GM23248 (cell line): ENCODE measurements at places on chromosomes 3 and 15.
A peak's percentile ranks its signal among the peaks of the same experiment; 100 is the strongest.

- peak overlapping the region; percentile 82 for H3K27ac ChIP-seq
- no peaks in the 10 kb centered on the region for H3K27me3 ChIP-seq
- no peak overlapping the region for H3K4me3 ChIP-seq
- peaks cover 30% of the 10 kb centered on the region for H3K4me1 ChIP-seq
- peak; percentile 57 for DNase-seq
- H3K36me3 ChIP-seq = no peaks in the 10 kb centered on the region
These were observed 514.1 kb upstream of the CFAP20DC start for GRCh38 chr3:59563966-59564365.

- peak; percentile 11 for DNase-seq
- peak overlapping the region; percentile 42 for H3K27ac ChIP-seq
- no peaks in the 10 kb centered on the region for H3K27me3 ChIP-seq
- H3K4me3 ChIP-seq = no peak overlapping the region
- peaks cover 14% of the 10 kb centered on the region for H3K4me1 ChIP-seq
These were observed 4.4 kb upstream of the TPM1 start for GRCh38 chr15:63037976-63038720.

DNA sequence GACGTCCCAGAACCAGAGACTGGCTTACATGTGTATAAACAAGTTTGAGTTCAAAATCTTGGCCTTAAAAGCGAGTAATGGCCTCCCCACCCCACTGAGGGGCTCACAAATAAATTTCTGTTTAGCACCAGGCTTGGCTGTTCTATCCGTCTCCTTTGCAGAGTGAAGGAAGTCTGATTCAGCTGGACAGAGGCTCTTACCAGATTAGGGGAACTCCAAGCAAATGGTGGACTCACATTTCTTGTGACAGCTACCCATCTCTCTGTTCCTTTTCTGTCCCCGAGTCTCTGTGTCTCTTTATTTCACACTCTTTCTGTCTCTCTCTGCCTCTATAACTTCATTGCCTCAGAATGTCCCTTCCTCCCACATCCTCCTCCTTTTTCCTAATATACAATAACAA, 62.7 kb downstream of the DGKG start:
- no peaks in the 10 kb centered on the region for H3K4me1 ChIP-seq
- H3K36me3 ChIP-seq = no peaks in the 10 kb centered on the region
- no peak overlapping the region for H3K4me3 ChIP-seq
- no peak overlapping the region for H3K27ac ChIP-seq
- DNase-seq = no peak

DNA sequence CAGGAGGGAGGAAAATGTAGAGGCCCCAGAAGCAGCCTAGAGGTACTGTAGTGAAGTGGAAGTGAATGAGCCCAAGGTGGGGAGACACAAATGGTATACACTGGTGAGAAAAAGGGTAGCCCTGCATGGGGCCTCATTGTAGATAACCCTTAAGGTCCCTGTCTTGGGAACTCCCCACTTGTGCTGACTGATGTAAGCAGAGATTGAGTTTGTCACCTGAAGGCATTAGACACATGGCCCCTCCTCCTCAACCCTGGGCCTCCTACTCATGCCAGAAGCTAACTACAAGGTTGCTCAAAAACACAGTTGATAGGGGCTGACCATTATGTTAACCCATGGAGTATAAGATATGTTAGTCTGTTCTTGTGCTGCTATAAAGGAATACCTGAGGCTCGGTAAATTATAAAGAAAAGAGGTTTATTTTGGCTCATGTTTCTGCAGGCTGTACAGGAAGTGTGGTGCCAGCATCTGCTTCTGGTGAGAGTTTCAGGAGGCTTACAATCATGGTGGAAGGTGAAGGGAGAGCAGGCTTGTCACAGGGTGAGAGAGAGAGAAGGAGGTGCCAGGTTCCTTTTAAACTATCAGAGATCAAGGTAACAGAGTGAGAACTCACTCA, 84.6 kb upstream of the RNU6-1 start:
- H3K27me3 ChIP-seq = peaks cover 3% of the 10 kb centered on the region; the same call in 1 of the 2 replicates
- H3K4me1 ChIP-seq = no peaks in the 10 kb centered on the region
- H3K27ac ChIP-seq = no peak overlapping the region
- no peak overlapping the region for H3K4me3 ChIP-seq

- peak; percentile 86 for DNase-seq
- peak within 1 kb of the TSS; percentile 41 for H3K27ac ChIP-seq
- peak within 1 kb of the TSS; percentile 95 for H3K4me3 ChIP-seq
- no peaks in the 10 kb centered on the region for H3K27me3 ChIP-seq
- H3K36me3 ChIP-seq = peaks cover 9% of the 10 kb centered on the region
- H3K4me1 ChIP-seq = peaks cover 14% of the 10 kb centered on the region; the same call in 1 of the 2 replicates
These were observed at the start of gene MME for GRCh38 chr3:155079746-155080487. Gene MME (plus strand): TSS chr3:155080319. CDS start chr3:155084168, 3,849 bp downstream.

GRCh38 chr3:159029306-159030026, 227.6 kb downstream of the MFSD1 start:
- DNase-seq = no peak
- peaks cover 17% of the 10 kb centered on the region for H3K4me1 ChIP-seq
- H3K36me3 ChIP-seq = no peaks in the 10 kb centered on the region
- no peak overlapping the region for H3K4me3 ChIP-seq
- no peaks in the 10 kb centered on the region for H3K27me3 ChIP-seq

DNA sequence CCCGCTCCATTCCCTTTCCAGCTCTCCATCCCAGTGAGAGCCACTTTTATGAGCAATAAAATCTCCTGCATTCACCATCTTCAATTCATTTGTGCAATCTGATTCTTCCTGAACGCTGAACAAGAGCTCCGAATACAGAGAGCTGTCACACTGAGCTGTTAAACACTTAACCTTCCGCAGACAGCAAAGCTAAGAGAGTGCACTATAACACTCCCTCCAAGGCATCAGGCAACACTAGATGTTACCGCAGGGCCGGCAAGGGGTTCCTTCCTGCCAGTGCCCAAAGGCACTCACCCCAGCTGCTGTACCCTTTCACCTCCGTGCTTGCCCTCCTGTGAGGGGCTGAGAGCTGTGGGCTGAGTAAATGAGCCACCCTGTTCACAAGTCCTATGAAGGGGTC, 85.6 kb downstream of the BCHE start:
- H3K27ac ChIP-seq = no peak overlapping the region
- no peaks in the 10 kb centered on the region for H3K27me3 ChIP-seq
- H3K4me3 ChIP-seq = no peak overlapping the region
- no peaks in the 10 kb centered on the region for H3K4me1 ChIP-seq
- no peak for DNase-seq

DNA sequence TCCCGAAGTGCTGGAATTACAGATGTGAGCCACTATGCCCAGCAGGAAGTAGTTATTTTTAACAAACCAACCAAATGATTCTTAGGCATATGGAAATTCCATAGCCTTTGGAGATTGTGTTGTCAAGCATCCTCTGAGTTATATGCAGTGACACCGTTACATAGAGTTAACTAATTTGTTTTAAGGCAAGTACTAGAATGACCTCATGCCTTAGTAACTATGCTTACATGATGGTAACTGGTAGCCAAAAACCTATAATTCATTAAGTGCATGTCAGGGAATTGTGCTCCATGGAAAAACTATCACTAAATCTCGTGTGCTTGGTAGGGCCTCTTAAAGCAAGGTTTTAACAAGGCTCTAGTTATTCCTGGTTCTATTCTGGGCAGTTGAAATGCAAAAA, 392.8 kb downstream of the TUSC7 start:
- no peak overlapping the region for H3K4me3 ChIP-seq
- no peak for DNase-seq
- peaks cover 24% of the 10 kb centered on the region for H3K4me1 ChIP-seq
- no peaks in the 10 kb centered on the region for H3K27me3 ChIP-seq

GRCh38 chr3:143855183-143855582, 6.9 kb upstream of the SLC9A9 start:
- no peak for DNase-seq
- no peaks in the 10 kb centered on the region for H3K36me3 ChIP-seq
- H3K27me3 ChIP-seq = no peaks in the 10 kb centered on the region
- peaks cover 8% of the 10 kb centered on the region; the same call in 1 of the 2 replicates for H3K4me1 ChIP-seq
- H3K27ac ChIP-seq = no peak overlapping the region
- no peak overlapping the region for H3K4me3 ChIP-seq

DNA sequence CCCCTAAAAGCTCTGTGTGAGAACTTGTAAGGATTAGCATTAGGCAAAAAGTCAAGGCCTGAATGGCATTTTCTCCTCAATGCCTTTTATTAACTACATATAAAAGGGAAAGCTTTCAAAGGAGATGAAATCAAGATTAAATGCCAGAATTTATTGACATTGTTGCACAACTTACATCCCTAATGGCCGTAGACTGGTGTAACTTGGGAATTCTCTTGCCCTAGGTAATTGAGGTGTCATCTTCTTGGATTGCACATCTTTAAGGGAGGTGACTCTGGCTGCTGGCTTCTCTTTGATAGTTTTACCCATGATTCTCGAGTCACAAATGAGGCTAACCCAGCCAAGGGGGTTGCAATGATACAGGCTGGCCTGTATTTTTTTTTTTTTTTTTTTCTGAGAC, 249.1 kb downstream of the TBL1XR1 start:
- no peaks in the 10 kb centered on the region for H3K36me3 ChIP-seq
- H3K4me3 ChIP-seq = no peak overlapping the region

- H3K4me3 ChIP-seq = peak overlapping the region; percentile 14
- peaks cover 15% of the 10 kb centered on the region for H3K4me1 ChIP-seq
- no peaks in the 10 kb centered on the region for H3K36me3 ChIP-seq
- peak overlapping the region; percentile 60 for H3K27ac ChIP-seq
These were observed 183.9 kb downstream of the TPRG1 start for GRCh38 chr3:189355481-189356201.

DNA sequence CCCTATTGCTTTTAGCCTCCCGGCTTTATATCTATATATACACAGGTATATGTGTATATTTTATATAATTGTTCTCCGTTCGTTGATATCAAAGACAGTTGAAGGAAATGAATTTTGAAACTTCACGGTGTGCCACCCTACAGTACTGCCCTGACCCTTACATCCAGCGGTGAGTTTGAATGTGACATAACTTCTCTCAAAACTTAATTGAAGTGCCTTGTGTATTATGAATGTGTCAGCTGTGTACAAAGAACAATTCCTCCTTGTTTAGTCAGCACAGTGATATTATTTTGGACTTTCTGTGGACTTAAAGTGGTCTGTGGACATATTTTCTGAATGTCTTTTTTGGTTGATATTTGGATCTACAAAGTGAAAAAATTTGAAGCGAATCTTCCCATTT, 220 bp downstream of the TP63 start:
- no peaks in the 10 kb centered on the region for H3K36me3 ChIP-seq
- no peak overlapping the region for H3K27ac ChIP-seq
- no peak for DNase-seq
- peaks cover 12% of the 10 kb centered on the region for H3K4me1 ChIP-seq

DNA sequence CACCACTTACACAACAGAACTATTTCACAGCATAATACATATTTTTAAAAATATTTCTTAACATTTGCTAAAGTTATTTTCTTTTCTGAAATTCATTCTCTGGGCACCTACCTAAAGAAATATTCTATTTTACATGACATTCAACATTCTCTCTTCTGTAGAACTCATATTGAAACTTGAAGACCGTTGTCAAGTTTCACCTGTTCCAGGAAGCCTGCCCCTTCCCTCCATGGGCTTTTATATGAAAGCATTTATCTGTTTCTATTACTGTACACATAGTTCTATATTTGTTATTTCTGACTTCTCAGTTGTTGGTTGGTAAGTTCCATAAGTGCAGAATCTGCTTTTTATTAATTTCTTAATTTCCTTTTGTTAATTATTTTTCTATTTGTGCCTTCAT, 204.3 kb upstream of the ALCAM start:
- H3K27ac ChIP-seq = no peak overlapping the region
- 0 out of 2 replicates have a peak, but pooled peaks cover 3% of the 10 kb centered on the region for H3K4me1 ChIP-seq
- H3K27me3 ChIP-seq = no peaks in the 10 kb centered on the region
- no peaks in the 10 kb centered on the region for H3K36me3 ChIP-seq
- no peak for DNase-seq

DNA sequence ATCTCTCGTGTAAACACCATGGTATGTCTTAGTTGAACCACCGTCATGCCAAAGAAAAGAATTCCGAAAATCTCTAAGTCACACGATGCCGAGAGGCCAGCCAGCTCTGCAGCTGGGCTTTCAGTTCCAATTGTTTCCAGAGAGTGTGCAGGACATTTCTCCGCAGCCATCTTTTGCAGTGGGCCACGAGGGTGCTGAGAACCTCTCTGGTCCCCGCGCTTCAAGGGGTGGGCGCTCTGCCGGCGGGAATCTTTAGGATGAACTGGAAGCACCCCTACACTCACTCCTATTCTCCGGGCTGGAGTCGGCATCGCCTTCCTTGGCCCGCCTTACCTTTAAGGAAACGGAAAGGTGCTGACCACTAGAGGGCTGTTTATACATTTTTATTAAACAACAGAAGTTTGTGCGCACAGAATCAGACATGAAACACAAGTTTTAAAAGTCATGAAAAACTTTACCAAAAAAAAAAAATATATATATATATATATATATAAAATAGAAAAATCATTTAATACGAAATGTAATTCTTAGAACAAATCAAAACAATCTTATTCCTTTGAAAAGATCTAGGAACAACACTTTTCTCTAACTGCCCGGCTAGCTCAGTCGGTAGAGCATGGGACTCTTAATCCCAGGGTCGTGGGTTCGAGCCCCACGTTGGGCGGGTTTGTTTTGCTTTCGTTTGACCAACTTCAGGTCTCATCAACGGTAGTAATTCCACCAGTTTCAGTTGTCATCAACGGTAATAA, 12.5 kb upstream of the MORF4L1 start:
- H3K27ac ChIP-seq = peak overlapping the region; percentile 93
- H3K4me3 ChIP-seq = peak overlapping the region; percentile 77
- peaks cover 7% of the 10 kb centered on the region for H3K4me1 ChIP-seq
- peak; percentile 90 for DNase-seq
- H3K36me3 ChIP-seq = no peaks in the 10 kb centered on the region
- H3K27me3 ChIP-seq = no peaks in the 10 kb centered on the region

DNA sequence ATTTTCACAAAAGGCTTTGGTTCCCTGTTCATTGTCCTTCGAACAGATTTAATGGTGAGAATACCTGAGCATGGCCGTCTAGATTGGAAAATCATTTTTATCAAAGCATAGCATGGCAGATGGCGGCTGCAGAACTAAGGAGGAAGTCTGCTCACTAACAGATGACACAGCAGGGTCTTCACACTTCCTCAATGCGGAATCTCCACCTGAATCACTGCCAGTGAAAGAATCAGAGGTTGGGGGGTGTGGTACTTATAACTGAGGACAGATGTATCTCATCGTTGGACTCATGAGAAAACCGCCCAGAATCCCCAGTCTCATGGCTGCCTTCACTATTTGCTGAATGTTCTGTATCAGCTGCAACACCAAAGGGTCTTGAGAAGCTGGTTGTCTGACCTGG, 31.6 kb upstream of the PYGO1 start:
- no peak overlapping the region for H3K4me3 ChIP-seq
- H3K27ac ChIP-seq = no peak overlapping the region
- no peaks in the 10 kb centered on the region for H3K36me3 ChIP-seq
- peaks cover 6% of the 10 kb centered on the region for H3K27me3 ChIP-seq

DNA sequence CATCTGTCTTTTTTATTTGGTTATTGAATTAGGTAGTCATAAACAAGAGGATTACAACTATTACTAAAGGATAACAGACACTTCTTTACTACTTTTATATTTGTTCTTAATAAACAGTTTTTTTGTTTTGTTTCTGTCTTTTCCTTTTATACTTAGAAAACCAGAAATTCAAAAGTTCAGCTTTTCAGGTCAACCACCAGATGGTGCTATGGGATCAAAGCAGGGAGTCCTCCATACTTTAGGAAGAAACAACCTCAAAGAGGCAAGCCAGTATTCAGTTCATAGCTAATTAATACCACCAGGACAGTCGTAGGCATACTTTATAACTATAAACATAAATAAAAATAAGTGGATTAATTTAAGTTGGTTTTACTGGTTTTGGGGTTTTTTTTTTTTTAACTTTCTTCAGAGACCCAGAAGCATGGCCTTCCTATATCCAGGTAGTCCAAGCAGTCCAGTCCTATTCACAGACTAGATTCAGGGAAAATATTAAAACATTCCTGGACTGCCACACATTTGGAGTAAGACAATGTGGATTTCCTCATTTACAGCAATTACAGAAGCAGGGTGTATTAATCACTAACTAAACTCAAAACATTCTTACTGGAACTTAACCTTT, 16.0 kb upstream of the EID1 start:
- peaks cover 53% of the 10 kb centered on the region for H3K4me1 ChIP-seq
- H3K27ac ChIP-seq = no peak overlapping the region
- no peaks in the 10 kb centered on the region for H3K27me3 ChIP-seq
